Stimulated activated CD4-positive, alpha-beta T cell treated with anti-CD3 and anti-CD28 coated beads, Interleukin-4, amount 100 ng/mL, for 48 hours (primary cell): ENCODE measurements at places on chromosomes 2 and 18.

GRCh38 chr18:32911660-32912284, 138.9 kb upstream of the KLHL14 start:
- no peak for DNase-seq

- no peak for DNase-seq
Measured at GRCh38 chr2:161426455-161426921, 10.4 kb downstream of the TBR1 start.

DNA sequence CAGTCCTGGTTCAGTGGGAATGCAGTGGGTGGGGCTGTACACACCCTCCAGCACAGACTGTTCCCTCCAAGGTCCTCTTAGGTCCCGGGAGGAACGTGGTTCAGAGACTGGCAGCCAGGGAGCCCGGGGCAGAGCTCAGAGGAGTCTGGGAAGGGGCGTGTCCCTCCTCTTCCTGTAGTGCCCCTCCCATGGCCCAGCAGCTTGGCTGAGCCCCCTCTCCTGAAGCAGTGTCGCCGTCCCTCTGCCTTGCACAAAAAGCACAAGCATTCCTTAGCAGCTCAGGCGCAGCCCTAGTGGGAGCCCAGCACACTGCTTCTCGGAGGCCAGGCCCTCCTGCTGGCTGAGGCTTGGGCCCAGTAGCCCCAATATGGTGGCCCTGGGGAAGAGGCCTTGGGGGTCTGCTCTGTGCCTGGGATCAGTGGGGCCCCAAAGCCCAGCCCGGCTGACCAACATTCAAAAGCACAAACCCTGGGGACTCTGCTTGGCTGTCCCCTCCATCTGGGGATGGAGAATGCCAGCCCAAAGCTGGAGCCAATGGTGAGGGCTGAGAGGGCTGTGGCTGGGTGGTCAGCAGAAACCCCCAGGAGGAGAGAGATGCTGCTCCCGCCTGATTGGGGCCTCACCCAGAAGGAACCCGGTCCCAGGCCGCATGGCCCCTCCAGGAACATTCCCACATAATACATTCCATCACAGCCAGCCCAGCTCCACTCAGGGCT, 17.5 kb upstream of the FAHD2A start:
- DNase-seq, result no peak

- DNase-seq, result no peak
Measured at GRCh38 chr18:8686611-8687010, 18.7 kb upstream of the MTCL1 start.

DNA sequence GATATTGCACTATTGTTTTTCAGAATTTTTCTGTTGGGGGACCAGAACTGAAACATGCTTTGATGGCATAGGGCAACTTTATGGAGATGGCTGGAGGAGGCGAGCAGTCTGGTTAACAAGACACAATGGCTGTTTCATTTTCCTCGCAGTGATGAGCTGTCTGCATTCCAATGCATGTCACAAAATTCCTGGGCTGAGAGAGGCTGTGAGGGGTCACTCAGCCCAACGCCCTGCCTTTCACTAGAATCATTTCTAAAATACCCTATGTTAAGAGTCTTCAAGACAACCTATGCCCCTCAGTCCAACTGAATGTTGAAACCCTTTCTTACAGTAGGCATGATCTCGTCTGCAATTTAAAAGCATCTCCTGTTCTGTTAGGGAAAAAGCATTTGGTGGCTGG, 1090.0 kb downstream of the BCL11A start:
- DNase-seq, result no peak

GRCh38 chr2:202337151-202337550, 39.0 kb upstream of the BMPR2 start:
- no peak for DNase-seq

DNA sequence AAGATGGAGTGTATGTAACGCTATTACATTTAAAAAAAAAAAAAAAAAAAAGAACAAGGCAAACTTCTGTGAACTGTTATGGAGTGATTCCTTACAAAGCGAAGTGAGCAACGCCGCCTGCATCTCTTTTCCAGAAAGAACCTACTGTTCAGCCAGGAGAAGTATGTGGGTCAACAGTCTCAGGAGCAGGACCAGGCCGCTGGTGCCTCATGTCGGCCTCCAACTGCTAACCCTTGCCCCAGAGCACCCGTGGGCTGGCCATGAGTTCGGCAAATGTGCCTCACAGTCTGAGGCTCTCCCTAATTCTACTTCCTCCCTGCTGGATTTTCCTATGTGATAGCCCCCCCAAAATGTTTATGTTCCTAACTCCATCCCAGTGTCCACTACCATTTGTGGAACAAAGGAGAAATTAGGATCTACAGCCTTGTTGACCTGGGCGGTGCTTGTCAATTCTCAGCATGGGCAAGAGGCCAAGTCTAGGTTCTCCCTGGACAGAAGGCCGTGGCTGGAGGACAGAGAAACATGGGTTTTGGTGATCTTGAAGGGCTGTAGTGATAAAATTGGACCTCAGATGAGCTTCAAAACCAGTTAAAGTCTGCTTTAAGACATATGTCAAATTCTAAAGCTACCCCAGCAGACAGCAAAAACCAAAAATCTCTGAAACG, 15.9 kb downstream of the FAM168B start:
- DNase-seq, result no peak

GRCh38 chr2:223050188-223050587, 1.8 kb upstream of the KCNE4 start:
- no peak for DNase-seq

DNA sequence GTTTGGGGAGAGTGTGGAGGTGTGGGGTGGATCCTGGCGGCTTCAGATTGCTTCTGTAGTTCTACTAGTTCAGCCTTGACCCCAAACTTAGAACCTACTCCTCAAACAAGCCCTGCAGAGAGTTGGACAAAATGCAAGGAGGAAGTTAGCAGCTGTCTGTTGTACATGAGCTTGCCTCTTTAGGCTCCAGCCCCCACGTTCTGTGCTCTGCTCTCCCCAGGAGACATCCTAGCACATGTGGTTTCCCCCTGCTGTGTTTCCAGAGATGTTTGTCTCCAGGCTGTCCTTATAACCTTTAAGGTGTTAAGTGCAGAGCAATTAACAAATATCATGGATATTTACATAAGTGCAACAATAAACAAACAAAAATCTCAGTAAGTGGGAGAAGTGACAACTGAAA, 111.1 kb downstream of the ACOXL start:
- no peak for DNase-seq

GRCh38 chr18:54828281-54828881, at the start of gene RAB27B:
Gene RAB27B, plus strand, starts transcription at chr18:54828477. Its CDS starts 49,109 bp downstream, at chr18:54877586.
- DNase-seq, result peak; percentile 62

DNA sequence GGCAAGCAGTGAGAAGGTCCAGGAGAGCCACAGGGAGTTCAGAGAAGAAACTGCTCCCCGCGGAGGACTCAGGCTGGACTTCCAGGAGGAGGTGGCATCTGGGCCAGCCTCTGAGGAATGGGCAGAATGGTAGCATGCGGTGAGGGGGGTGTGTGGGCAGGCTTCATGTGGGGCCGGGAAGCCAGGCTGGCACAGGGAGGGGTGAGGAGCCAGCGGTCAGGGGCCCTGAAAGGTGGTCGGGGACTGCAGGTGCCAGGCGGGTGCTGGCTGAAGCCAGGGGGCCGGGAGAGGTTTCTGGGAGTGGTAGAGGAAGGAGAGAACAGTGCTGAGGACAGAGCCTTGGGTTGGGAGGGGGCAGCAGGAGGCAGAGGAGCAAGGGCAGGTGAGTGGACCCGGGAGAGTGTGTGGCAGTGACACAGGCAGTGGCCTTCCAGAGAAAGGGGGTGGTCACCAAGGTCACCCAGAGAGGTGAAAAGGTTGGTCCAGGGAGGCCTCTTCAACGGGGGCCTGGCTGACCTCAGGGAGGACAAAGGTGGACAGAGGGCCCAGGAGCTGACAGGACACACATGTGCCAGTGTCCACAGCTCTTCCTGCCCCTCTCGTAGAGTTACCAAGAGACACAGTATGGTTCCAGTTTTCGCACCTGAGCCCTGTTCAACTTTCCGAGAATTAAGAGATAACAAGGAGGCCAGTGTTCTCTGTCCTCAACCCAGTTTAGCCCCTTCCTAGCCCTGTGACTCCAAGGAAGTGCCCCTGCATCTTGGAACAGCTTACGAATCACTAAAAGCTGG, 101.2 kb upstream of the ASB18 start:
- no peak for DNase-seq

GRCh38 chr2:88538362-88538917, 85.9 kb upstream of the FOXI3 start:
- DNase-seq, result no peak

DNA sequence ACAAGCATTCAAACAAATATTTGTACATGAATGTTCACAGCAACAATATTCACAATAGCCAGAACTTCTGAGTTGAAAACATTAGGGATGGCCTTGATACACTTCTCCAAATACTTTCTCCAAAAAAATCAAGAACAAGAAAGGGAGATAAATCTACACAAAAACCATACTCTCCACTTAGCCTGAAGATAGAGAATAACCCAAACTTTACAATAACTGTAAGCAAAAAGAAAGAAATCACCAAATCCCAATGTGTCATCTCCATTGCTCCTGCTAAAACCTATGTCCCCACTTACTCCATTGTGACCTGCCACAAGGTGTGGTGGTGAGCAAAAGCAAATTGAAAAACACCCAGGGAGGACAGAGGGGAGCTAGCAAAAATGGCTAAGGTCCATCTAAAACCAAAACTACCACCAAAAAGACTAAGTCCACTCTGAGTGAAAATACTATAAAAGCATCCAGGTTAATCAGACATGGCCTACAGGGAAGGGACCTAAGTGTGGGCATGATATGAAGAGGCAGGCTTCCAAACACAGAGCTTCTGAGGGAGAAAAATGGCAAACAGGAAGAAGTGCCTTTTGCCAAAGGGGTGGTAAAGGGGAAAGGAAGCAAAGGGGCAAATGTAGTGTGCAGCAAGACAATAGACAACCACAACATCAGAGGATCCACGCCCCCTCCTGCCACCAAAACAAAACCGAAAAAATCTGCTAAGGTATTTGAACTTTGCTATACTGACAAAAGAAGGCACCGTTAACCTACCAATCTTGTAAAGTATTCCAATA, 56.1 kb downstream of the NBAS start:
- no peak for DNase-seq

DNA sequence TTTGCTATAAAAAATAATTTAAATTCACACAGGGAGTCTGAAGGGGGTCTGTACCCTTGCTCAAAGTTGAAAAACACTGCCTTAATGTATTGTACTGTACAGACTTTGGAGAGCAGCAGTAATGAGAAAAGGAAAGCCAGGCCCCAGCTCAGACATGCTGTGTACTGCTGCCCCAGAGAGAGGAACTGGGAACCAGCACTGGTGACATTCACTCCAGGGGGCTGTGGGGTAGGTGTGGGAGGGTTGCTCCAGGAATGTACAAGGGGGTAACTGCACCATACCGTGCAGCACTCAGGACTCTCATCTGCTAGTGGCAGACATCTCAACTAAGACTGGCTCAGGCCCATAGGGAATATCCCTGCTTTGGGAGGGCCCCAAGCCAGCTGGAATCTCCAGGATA, 146.0 kb upstream of the RMP24 start:
- DNase-seq, result no peak

GRCh38 chr2:68774569-68775271, 40.1 kb downstream of the ARHGAP25 start:
- no peak for DNase-seq

DNA sequence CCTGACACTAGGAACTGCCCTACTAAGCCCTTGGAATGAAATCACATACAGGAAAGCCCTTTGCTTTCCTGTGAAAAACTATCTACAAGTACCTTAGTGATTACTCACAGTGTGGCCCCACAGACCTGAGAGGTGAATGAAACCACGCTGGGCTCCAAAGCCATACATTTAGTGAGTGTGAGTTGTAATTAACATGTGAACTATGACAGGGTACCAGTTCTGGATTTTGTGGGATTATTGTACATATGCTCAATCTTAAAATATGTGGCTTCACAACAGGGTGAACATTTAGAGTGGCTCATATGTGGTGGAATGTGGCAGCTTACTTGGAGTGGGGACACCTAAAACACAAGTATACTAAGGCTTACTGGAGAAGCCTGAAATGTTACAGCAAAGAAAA, 12.3 kb downstream of the KCTD1 start:
- no peak for DNase-seq

- DNase-seq, result peak; percentile 1
Measured at GRCh38 chr2:152506843-152507242, 171.9 kb downstream of the FMNL2 start.

GRCh38 chr2:153858250-153858649, 13.5 kb upstream of the GALNT13 start:
- DNase-seq, result no peak

DNA sequence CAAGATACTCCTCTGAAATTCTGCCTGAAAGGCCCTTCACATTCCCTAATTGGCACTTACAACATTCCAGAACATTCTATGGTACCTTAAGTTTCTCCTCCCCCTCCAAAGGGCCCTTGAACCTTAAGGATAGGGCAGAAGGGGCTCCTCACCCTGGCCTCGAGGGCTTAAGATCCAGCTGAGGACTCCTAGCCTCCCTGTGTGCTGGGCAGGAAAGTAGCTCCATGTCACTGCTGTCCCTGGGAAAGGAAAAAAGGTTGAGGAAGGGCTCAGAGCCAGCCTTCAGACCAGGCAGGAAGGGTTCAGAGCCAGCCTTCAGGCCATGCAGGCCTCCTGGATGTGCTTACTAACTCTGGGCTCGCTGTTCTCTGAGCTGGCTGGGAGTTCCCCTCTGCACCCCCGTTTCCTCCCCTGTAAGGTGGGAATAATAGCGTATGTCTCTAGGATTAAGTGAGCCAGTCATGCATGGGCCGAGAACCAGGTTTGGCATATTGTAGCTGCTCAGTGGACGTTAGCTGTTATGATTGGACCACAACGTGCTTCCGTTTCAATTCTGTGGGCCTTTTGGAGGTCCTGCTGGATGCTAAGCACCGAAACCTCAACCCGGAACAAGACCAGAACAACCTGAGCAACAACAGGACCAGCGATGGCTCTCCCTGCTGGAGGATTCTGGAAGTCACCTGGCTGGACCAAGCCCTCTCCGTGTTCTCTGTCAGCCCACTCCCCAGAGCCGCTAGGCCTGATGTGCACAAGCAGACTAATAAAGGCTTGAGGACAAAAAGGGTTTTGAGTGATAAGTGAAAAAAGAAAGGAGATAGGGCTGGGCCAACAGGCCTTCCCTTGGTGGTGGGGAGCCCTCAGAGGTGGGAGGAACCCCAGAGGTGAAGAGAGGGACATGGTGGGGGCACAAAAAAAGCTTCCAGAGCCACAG, 1.0 kb upstream of the B3GNT7 start:
- no peak for DNase-seq

GRCh38 chr2:177726931-177727348, 334.4 kb downstream of the AGPS start:
- no peak for DNase-seq

- DNase-seq, result no peak
Measured at GRCh38 chr2:182144776-182145165, 159.1 kb downstream of the PPP1R1C start.

- DNase-seq, result no peak
Measured at GRCh38 chr2:221283896-221284545, 288.1 kb downstream of the EPHA4 start.
